ENCODE measurements at places on chromosomes 4 and X. TPM values are rescaled to one million over a fixed set of nuclear protein-coding genes. Genes with fewer than 3 reads are reported as not detected.

Gene ARR3
- polyA plus RNA-seq: not detected

Gene SATL1
- not detected for polyA plus RNA-seq

- no peaks in the 10 kb centered on the region for H3K27me3 ChIP-seq
- no peak overlapping the region for H3K4me3 ChIP-seq
- no peaks in the 10 kb centered on the region for H3K4me1 ChIP-seq
- DNase-seq: no peak
- peaks cover 93% of the 10 kb centered on the region for H3K36me3 ChIP-seq
Measured at GRCh38 chr4:7761312-7761711, 178.3 kb downstream of the AFAP1 start.

DNA sequence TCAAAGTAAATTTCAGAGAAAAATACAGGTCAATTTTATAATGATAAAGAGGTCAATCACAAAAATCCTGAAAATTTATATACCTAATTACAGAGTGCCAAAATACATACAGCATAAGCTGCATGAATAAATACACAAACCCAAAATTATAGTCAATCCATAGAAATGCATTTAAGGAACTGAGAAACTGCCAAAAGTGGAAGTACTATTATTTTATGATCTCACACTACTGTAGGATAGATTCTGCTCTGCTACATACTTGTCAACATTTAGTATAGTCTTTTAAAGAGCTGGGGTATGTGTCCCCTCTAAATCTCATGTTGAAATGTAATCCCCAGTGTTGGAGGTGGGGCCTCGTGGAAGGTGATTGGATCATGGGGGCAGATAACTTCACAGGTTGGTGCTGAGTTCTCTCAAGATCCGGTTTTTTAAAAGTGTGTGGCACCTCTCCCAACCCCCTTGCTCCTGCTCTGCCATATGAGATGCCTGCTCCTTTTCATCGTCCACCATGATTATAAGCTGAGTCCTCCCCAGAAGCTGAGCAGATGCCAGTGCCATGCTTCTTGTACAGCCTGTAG, 31.8 kb downstream of the CHIC2 start:
- no peak overlapping the region for H3K27ac ChIP-seq
- H3K4me3 ChIP-seq: no peak overlapping the region
- peaks cover 59% of the 10 kb centered on the region for H3K36me3 ChIP-seq
- DNase-seq: no peak

GRCh38 chrX:17031827-17032226, 85.4 kb downstream of the REPS2 start:
- no peaks in the 10 kb centered on the region for H3K36me3 ChIP-seq
- no peak overlapping the region for H3K4me3 ChIP-seq
- H3K27me3 ChIP-seq: no peaks in the 10 kb centered on the region
- H3K27ac ChIP-seq: no peak overlapping the region

DNA sequence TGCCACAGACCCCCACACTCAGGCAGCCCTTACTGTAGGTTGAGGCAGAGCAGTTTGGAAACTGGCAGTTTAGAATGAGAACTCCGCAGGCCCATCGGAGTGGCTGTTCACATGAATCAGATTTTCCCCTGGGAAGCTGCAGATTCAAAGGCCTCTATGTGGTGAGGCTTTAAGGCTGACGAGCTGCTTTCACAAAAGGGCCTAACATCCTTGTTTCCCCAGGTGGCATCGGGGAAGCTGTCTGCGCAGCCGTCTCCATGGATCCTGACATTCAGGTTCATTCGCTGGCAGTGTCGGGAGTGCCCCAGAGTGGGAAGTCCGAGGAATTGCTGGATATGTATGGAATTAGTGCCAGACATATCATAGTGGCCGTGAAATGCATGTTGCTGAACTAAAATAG, 33.7 kb downstream of the TKTL1 start:
- no peaks in the 10 kb centered on the region for H3K36me3 ChIP-seq
- no peak overlapping the region for H3K27ac ChIP-seq
- DNase-seq: no peak
- H3K4me3 ChIP-seq: no peak overlapping the region
- no peaks in the 10 kb centered on the region for H3K4me1 ChIP-seq
- peaks cover 77% of the 10 kb centered on the region for H3K27me3 ChIP-seq

- no peak for DNase-seq
- H3K27ac ChIP-seq: peak overlapping the region; percentile 42
- H3K4me1 ChIP-seq: no peaks in the 10 kb centered on the region
- no peaks in the 10 kb centered on the region for H3K36me3 ChIP-seq
Measured at GRCh38 chr4:24741910-24742309, 53.5 kb upstream of the SOD3 start.

DNA sequence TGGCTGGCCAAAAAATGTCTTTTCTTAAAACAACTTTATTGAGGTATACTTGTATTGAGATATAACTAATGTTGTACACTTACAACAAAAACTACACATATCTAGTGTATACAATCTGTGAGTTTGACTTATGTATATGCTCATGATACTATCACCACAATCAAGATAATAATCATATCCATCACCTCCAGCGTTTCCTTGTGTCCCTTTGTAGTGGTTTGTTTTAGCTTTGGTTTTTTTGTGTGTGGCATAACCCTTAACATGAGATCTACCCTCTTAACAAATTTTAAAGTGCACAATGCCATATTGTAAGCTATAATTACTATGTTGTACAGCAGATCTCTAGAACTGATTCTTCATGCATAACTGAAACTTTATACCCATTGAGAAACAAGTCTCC, 13.4 kb upstream of the PCSK1N start:
- peaks cover 36% of the 10 kb centered on the region for H3K27me3 ChIP-seq
- H3K4me1 ChIP-seq: no peaks in the 10 kb centered on the region
- no peak for DNase-seq
- H3K4me3 ChIP-seq: no peak overlapping the region

DNA sequence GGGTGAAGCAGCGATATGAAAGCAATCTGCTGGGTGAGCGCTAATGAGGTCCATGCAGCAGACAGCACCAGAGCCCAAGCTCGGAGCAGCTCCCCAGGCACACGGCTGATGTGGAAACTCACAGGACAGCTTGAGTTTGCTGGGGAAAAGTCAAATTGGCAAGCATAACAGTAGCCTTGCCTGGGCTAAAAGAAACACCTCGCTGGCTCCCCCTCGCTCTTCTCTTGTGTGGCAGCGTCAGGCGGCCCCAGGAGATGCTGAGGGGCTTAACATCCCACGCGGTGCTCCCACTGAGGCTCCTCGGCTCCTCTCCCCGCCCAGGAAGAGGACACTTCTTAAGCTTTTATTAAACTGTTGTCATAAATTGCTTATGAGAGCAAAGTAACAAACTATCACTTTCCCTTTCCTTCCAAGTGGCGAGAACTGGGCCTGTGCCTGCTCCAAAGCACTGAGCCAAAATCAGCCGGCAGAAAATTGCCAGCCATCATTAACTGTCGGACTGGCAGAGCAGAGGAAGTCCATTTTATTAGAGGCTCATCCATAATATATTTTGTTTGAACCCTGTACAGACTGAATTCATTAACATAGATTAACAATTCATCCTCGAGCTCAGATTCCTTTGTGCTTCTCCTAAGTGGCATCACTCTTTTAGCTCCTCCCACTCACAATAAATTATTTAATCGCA, 111.4 kb downstream of the TSPAN5 start:
- H3K36me3 ChIP-seq: no peaks in the 10 kb centered on the region
- no peak for DNase-seq
- H3K27ac ChIP-seq: peak overlapping the region; percentile 9
